ENCODE measurements at places on chromosomes 7 and 10.

DNA sequence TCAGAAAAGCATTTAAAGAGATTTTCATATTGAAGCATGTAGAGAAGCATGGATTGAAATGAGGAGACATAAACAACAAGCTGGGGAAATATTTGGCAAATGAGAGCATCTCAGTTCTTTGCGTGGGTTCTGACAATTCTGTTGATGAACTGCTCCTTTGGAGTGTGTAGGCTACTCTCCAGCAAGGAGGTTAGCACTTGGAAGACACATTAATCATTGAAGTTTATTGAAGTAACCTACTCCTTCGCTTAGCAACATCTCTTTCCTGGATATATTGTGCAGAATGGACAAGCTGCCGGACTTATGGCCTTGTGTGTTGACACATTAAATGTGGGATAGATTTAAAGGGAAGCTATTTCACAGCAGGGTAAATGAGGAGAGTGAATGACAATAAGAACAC lies 354.5 kb upstream of the VWC2 start:
- DNase-seq, result no peak

- no peak for DNase-seq
Measured at GRCh38 chr7:41637049-41637448, 65.8 kb downstream of the INHBA start.

DNA sequence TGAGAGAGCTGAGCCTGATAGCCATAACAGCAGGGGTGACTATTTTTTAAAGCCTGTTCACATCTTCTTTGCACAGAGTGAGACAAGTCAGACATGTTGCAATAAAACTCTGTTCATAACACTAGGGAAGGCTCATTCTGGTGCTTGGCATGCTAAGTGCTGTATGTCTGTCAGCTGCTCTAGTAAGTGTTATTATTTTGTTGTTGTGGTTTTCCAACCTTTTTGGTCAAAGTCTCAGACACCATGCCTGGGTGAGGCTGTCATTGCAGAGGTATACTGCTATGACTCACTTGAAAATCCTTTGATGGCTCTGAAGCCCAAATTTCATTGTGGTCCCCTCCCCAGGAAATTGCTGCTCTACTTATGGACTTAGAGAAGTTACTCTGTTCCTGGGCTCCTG lies 129.7 kb downstream of the ADRA2A start:
- no peak for DNase-seq

- no peak for DNase-seq
Measured at GRCh38 chr7:31853380-31853779, 166.4 kb downstream of the PPP1R17 start.

Measured in stimulated activated CD8-positive, alpha-beta memory T cell treated with anti-CD3 and anti-CD28 coated beads, Interleukin-7, amount 100 ng/mL, for 24 hours (primary cell).